ENCODE measurements at places on chromosomes 7 and 10.
A peak's percentile ranks its signal among the peaks of the same experiment; 100 is the strongest.

DNA sequence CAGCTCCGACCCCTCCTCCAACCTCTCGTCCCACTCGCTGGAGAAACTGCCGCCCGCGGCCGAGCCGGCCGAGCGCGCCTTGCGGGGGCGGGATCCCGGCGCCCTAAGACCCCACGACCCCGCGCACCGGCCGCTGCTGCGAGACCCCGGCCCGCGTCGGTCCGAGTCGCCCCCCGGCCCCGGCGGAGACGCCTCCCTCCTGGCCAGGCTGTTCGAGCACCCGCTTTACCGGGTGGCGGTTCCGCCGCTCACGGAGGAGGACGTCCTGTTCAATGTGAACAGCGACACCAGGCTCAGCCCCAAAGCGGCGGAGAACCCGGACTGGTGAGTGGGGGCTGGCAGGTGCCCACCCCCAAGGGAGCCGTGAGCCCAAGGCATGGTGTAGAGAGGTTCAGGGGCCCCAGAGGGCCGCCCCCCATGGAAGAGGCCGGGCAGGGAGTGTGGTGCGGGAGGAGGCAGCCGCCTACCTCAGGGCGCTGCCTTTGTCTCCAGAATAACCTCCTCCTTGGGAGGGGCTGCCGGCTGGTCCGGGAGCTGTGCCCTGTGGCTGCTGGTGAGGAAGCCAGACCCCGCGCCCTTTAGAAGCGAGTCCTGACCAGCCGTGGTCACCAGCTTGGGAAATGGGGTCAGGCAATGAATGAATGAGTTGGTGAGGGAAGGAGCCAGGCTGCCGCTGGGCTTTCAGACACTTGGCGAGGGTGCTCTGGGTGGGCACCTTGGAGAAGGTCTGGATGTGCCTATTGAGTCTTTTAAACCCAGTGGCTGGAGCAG, 1.3 kb downstream of the FAM20C start:
- no peak for DNase-seq

DNA sequence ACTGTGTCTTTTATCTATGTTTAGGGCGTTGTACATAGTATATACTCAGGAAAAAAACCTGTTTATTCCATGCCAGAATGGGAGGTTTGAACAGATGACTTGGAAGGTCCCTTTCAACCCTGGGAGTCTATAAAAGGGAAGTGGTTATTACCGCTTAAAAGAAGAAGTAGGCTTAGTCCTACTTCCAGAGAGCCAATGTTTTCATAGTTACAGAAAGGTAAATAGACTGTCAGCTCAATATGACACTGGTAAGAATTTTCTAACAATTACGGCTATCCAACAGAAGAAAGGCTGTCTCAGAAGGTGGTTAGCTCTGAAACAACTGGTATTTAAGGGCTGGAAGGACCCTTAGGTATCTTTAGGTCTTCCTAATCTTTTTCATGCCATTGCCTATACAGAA, 1.1 kb upstream of the TFAM start:
- no peak for DNase-seq

DNA sequence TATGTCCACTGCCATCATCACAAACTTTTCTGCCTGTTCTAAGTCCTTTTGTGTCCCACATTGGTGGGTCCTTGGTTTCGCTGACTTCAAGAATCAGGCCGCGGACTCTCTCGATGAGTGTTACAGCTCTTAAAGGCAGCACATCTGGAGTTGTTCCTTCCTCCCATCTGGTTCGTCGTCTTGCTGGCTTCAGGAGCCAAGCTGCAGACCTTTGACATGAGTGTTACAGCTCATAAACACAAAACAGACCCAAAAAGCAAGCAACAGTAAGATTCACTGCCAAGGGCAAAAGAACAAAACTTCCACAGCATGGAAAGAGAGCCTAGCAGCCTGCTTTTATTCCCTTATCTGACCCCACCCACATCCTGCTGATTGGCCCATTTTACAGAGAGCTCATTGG, 30.2 kb downstream of the ASNS start:
- DNase-seq = no peak

GRCh38 chr7:50822706-50823105, 40.0 kb upstream of the GRB10 start:
- DNase-seq = no peak

- DNase-seq = no peak
Observed at GRCh38 chr10:58394471-58394870, 9.3 kb downstream of the TFAM start.

- DNase-seq = no peak
Observed at GRCh38 chr7:25206765-25207164, 21.5 kb downstream of the NPVF start.

DNA sequence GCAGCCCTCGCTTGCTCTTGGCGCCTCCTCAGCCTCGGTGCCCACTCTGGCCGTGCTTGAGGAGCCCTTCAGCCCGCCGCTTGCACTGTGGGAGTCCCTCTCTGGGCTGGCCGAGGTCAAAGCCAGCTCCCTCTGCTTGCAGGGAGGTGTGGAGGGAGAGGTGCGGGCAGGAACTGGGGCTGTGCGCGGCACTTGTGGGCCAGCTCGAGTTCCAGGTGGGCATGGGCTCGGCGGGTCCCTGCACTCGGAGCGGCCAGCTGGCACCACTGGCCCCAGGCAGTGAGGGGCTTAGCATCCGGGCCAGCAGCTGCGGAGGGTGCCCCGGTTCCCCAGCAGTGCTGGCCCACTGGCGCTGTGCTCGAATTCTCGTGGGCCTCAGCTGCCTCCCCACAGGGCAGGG, 152.1 kb upstream of the SEMA3C start:
- no peak for DNase-seq

GRCh38 chr7:155698633-155699032, 54.2 kb downstream of the RBM33 start:
- DNase-seq = no peak

GRCh38 chr7:117202511-117202910, 120.3 kb downstream of the WNT2 start:
- DNase-seq = no peak

- no peak for DNase-seq
Observed at GRCh38 chr7:128903621-128904361, 6.7 kb downstream of the KCP start.

DNA sequence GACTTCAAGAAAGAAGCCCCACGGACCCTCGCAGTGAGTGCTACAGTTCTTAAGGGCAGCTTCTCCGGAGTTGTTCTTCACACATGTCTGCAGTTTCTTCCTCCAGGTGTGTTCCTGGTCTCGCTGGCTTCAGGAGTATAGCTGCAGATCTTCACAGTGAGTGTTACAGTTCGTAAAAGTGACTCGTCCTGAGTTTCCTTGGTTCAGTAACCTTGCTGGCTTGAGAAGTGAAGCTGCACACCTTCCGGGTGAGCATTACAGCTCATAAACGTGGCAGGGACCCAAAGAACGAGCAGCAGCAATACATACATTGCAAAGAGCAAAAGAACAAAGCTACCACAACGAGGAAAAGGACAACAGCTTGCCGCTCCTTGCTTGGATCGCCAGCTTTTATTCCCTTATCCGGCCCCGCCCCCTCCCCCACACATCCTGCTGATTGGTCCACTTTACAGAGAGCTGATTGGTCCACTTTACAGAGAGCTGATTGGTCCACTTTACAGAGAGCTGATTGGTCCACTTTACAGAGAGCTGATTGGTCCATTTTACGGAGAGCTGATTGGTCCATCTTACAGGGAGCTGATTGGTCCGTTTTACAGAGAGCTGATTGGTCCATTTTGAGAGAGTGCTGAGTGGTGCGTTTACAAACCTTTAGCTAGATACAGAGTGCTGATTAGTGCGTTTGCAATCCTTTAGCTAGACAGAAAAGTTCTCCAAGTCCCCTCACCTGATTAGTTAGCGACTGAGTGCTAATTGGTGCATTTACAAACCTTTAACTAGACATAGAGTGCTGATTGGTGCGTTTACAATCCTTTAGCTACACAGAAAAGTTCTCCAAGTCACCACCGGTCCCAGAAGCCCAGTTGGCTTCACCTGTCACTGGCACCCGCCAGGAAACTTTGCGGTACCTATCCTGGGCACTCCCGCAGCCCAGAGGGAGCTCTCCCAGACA, 165.3 kb downstream of the AGMO start:
- DNase-seq = no peak

DNA sequence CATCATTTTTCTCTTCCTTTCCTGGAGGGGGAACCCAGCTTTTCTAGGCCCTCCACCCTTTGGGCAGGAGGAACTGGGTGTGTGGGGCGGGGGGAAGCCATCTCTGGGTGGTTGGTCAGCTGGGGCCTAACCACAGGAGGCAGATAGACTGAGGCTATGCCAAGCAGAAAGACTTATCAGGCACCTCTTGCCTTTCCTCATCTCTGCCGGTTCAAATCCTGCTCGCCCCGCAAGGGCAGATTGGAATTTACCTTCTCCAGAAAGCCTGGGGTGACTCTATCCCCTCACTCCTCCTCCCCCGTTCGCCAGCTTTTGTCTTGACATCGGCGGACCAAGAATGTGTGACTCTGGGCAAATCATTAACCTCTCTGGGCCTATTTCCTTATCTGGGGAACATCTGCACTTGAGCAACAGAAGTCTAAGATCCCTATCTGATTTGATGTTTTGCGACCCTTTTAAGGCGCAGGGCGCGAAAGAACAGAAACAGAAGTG, 584 bp upstream of the GARS1 start:
- DNase-seq = peak; percentile 25

GRCh38 chr10:91366704-91367103, 43.4 kb upstream of the HECTD2 start:
- DNase-seq = no peak

GRCh38 chr10:93926613-93927012, 32.8 kb downstream of the SLC35G1 start:
- DNase-seq = no peak

- no peak for DNase-seq
Observed at GRCh38 chr10:34235164-34235832, 579.8 kb downstream of the PARD3 start.

DNA sequence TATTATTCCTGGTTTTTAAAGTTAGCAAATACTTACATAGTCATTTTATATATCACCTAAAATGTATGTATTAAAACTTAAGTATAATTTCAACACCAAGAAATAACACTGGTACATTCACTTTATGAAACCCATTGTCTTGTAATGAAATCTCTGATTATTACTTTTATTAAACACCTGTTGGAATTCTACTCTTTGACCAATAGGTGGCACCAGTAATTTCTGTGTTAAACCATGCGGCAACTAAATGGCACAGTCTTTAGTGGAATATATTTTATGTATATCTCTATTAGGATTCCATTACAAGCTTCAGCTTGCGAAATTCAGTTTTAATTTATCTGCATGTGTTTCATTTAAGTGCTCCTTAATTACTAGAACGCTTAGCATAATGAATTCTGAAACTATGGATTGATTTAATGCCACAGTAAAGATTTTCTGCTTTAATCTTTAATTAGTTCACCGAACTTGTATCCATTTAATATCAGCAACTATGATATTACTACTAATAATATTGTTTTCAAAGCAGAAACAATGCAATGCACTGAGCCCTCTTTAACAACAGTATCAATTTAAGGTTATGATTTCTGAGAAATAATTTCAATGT, 181.3 kb downstream of the MAGI2 start:
- DNase-seq = no peak

DNA sequence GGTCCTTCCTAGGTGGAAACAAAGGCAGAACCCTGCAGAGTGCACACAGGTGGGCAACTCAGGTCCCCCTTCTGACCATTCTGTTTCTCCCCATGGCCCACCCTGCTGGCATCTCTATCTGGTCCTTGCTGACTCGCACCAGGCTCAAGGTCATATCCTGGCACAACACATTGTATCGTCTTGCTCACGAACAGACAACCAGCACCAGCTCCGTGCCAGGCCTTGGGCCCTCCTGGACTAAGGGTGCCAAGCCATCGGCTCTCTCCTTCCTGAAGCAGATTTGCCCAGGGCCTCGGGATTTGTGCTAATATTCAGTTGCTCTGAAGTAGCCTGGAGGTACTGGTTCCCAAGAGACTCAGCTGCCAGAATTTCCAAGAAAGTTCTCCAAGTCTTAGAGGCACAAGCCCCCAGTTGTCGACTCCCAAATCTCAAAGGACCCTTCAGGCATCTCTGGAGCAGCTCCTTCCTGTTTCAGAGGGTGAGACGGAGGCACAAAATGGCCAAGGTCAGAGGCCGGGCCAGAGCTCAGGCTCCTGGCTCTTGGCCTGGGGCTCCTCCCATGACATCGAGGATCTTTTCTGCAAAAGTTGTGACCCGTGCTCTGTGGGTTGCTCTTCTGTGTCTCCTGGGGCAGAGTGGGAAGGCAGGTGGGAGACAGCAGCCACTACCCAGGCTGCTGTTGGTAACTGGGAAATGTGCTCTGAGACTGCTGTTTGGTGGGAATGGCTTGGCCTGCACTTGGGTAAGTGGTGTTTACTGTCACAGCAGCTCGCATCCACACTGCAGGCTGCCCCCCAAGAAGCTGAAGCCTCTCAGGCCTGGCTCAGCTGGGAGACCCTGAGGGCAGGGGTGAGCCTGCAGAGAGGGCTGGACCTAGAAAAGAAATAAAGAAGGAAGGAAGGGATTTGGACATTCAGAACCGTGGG, 121.3 kb downstream of the RGS10 start:
- DNase-seq = no peak

DNA sequence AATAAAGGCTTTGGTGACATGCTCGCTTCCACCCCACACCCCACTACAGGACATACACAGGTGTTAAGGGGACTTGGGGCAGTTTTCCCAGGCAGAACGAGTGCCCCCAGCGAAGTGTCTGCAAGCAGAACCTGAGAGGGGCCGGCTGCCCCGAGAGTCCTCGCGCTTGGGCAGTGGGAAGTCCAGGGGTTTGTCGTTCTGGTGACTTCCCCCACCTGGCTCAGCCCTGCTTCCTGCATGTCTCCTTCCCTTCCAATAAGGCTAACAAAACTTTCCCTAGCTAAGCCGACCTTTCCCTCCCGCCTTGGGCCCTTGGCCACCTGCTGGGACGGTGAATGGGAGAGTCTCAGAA, 916 bp downstream of the VWA2 start:
- no peak for DNase-seq

- no peak for DNase-seq
Observed at GRCh38 chr10:76265441-76266113, 834.2 kb downstream of the LRMDA start.

- no peak for DNase-seq
Observed at GRCh38 chr7:124208173-124208572, 175.3 kb upstream of the TMEM229A start.
